Stimulated activated CD8-positive, alpha-beta memory T cell treated with anti-CD3 and anti-CD28 coated beads, Interleukin-2, amount 100 ng/mL, for 1 hour (primary cell): ENCODE measurements at places on chromosomes 3 and 15.

- no peak for DNase-seq
Measured at GRCh38 chr15:96049766-96050165, 280.7 kb upstream of the NR2F2 start.

DNA sequence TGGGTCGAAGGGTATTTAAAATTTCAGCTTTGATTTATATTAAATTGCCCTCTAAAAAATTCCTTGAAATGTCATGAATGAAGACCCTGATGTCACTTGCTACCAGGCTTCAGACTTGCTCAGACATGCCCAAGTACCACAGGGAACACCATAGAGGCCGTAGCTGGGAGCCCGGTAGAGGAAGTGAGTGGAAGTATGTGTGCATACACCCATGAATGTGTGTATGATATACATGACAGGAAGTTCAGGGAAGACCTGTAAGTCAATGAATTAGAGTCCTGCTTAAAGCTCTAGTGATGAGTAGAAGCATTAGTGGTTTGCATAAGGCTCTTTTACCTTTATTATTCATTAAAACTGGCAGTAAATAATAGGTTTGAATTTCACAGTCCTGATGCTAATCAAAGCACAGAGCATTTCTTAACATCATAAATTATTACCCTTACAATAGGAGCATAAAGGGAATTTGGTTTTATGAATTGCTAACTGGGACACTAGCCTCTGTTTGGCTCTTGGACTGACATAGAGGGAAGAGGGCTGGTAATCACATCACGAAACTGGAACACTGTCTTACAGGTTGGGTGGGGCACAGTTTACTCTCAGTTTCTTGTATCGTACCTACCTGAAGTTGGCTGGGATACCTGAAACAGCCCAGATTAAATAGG lies 144.4 kb downstream of the CHST2 start:
- no peak for DNase-seq

- no peak for DNase-seq
Measured at GRCh38 chr15:44102675-44103254, 92.3 kb downstream of the FRMD5 start.

GRCh38 chr3:112860898-112861297 lies 14.2 kb upstream of the CD200R1L start:
- no peak for DNase-seq

- DNase-seq = no peak
Measured at GRCh38 chr15:56128081-56128480, 115.6 kb downstream of the RFX7 start.

DNA sequence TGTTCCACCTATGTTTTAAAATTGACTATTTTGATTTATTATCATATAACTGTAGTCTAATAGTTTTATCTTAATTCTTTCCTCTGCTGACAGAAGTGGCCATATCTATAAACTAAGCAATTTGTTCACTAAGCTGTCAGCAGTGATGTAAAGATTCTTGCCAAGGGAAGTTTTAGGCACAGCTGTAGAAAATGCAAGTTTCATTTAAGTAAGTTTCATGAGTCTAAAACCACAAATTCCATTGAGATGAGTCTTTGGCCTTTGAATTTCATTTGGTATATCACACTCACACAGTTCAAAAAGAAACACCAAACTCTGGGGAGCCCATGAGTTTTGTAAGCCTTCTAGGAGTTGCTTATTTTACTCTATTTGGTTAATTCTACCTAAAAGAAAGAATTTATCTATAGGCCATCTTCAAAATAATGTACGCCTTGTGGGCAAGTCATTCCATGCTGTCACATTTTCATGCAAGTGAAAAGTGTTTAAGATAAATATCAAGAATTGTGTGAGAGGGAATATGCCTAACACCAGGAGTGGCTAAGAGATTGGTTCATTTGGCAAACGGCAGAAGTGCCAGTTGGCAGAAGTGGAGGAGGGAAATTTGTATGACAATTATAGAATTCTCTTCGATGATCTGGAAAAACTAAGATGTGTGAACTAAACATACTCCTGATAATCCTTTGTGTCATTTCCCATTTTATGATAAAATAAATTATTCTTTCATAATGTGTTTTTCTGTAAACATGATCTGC lies 292.9 kb downstream of the ZIC4 start:
- DNase-seq = no peak

- no peak for DNase-seq
Measured at GRCh38 chr3:144859161-144859560, 887.5 kb downstream of the DIPK2A start.

GRCh38 chr3:19573644-19574043 lies 360.4 kb downstream of the EFHB start:
- DNase-seq = no peak

- no peak for DNase-seq
Measured at GRCh38 chr3:151925419-151925818, 52.0 kb downstream of the SUCNR1 start.
